Muscle of arm (tissue), 14 donors: ENCODE measurements at places on chromosomes 12 and 14. TPM values are rescaled to one million over a fixed set of nuclear protein-coding genes. Genes with fewer than 3 reads are reported as not detected.
A peak's percentile ranks its signal among the peaks of the same experiment; 100 is the strongest.

- DNase-seq, result no peak
These were observed 186.7 kb upstream of the FKBP4 start for GRCh38 chr12:2607881-2608607.

DNA sequence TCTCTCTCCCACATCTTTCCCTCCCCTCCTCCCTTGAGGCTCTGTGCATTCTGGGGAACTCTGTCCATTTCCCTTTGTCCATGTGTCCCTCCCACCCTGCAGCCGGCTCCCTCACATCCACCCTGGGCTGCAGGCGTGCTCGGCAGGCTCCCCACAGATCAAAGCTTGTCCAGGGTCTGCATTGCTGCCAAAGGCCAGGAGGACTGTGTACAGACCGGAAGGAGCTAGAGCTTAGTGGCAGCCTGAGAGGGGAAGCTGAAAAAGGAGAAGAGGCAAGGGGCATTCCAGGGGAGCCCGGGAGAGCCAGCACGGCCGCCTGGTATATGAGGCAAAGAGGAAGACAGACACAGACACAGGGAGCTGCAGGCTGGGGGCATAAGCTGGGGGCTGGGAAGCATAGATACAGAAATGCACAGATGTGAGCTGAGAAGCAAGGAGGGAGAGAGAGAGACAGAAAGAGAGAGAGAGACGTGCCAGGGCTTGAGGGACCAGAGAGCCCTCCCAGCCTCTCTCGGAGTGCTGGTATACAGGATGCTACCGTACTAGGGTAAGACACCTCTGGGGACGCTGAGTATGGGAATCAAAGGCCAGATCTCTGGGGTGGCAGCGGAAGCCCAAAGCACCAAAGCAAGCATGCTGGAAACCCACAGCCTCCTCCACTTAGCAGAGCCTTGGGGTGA, 3.3 kb downstream of the CD4 start:
- DNase-seq, result no peak

DNA sequence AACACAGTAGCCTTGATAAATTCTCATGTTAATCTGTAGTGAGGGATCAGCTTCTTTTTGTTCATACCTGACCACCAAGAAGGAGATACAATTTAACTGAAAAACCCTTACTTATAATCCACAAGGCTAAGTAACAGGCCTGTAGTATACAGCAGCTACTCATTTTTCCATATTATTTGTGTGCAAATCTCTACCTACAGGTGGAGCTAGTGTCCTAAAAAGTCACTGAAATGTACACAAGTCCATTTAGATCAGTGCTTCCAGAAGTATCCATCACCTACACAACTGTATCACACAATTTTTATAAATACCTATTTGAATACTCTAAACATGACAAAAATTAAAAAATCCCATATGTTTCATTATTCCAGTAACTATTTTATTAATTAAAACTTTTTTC, 173.2 kb downstream of the SLC35F4 start:
- peak; percentile 11 for DNase-seq

DNA sequence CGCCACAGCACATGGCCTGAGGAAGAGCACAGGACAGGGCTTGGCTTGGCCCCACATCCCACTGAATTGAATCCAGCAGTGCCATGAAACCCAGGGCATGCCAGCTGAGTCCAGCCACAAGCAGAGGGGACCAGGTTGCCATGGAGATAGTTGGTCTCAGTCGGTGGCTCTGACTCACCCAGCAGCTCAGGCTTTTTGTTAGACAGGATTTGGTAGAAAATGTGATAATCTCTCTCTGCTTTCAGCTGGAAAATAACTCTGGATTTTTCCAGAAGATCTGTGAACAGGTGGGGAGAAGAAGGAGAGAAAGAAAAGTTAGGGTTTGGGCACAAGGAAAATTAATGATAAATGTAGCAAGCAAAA, 4.8 kb downstream of the MYH7 start:
- no peak for DNase-seq

DNA sequence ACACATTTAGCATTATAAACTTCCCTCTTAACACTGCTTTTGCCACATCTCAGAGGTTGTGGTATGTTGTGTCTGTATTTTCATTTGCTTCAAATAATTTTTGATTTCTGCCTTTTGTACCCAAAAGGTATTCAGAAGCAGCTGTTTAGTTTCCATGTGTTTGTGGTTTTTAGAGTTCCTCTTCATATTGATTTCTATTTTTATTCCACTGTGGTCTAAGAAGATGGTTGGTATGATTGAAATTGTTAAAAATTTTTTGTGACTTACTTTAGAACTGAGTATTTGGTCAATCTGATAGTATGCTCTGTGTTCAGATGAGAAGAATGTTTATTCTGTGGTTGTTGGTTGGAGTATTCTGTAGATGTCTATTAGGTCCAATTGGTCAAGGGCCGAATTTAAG, 76.4 kb downstream of the IFNG-AS1 start:
- no peak for DNase-seq

DNA sequence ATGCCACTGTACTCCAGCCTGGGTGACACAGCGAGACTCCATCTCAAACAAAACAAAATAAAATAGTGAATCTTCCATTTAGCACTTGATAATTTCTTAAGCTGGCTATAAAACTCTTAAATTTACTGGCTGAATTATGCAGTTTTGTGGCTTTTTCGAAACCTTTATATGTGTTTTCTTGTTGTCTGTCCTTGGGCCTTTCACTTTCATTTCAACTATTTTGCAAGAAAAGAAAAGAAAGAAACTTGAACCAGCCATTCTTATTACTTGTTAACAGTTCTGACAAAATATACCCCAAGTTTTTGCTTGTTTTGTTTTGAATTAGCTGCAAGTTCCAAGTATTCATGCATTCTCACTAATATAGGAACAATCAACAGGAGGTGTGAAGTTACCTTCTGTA, 42.8 kb downstream of the PRICKLE1 start:
- DNase-seq, result no peak

GNPTAB gene
- 19.9 TPM for polyA plus RNA-seq

KRT80 gene
- polyA plus RNA-seq, result 13.2 TPM
